ENCODE measurements at places on chromosomes 5 and 9. TPM values are rescaled to one million over a fixed set of nuclear protein-coding genes. Genes with fewer than 3 reads are reported as not detected.

The GARNL3 gene
- total RNA-seq, result 1.3 TPM

The TLX3 gene
- total RNA-seq, result not detected

The SVEP1 gene
- total RNA-seq, result 14.4 TPM

The PCDHGA8 gene
- total RNA-seq, result 1.3 TPM

The HTR1A gene
- total RNA-seq, result not detected

The SLC24A2 gene
- not detected for total RNA-seq

The FOXD4L3 gene
- under 0.01 TPM for total RNA-seq

The PCDHA6 gene
- total RNA-seq, result 3.1 TPM

The CCDC183 gene
- total RNA-seq, result under 0.01 TPM

The SHISAL2B gene
- not detected for total RNA-seq

The ADAMTS16 gene
- total RNA-seq, result not detected

The PCDH12 gene
- total RNA-seq, result 0.56 TPM

The OBP2B gene
- total RNA-seq, result not detected

The GMCL2 gene
- total RNA-seq, result not detected
